Heart left ventricle (tissue), 16 donors: ENCODE measurements at places on chromosomes 5 and 9. TPM values are rescaled to one million over a fixed set of nuclear protein-coding genes. Genes with fewer than 3 reads are reported as not detected.

DNA sequence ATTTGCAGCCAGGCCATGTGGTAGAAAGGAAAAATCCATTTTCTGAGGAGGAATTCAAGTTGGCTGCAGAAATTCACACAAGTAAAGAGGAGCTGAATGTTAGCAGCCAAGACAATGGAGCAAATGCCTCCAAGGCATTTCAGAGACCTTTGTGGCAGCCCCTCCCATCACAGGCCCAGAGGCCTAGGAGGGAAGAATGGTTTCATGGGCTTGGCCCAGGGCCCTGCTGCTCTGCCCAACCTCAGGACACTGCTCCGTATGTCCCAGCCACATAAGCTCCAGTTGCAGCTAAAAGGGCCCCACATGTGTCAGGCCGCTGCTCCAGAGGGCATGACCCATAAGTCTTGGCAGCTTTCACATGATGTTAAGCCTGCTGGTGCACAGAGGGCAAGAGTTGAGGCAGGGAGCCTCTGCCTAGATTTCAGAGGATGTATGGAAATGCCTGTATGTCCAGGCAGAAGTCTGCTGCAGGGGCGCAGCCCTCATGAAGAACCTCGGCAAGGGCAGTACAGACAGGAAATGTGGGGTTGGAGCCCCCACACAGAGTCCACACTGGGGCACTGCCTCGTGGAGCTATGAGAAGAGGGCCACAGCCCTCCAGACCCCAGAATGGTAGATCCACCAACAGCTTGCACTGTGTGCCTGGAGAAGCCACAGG, 144.2 kb upstream of the EPB41L4A start:
- no peak for DNase-seq

DNA sequence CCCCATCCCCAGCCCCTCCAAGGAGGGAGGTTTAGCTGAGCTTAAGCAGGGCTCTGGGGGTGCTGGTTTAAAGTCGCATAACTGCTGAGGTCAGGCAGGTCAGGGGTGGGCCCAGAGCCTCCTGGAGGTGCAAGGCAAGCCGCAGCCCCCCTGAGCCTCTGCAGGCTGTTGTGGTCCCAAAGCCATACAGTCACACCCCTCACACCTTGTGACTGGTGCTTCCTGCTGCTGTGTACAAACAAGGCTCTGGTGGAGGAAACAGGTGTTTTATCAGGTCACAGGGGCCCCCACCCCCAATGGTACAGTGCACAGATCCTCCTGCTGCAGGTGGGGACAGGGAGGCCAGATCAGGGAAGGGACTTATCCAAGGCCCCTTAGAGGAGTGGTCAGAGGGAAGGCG, 8.0 kb downstream of the TCF7 start:
- no peak for DNase-seq

- DNase-seq = no peak
These were observed 20.6 kb downstream of the UGCG start for GRCh38 chr9:111917201-111917600.

The EQTN gene
- not detected for total RNA-seq

DNA sequence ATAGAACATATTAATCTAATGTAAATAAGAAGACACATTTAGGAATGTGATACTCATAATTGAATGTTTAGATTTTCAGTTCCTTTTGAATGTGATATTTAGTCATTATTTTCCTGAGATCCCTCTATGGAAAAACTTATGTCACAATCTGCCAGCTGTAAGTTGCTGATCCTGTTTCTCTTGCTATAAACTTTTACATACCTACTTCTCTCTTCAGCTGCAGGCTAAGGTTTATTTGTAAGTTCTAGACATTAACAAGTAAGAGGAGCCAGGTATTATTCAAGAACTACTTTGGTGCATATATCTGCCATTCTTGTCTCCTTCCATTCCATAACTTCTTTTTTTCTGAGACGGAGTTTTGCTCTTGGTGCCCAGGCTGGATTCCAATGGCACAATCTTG, 462.4 kb downstream of the PRR16 start:
- no peak for DNase-seq

- no peak for DNase-seq
These were observed 258.5 kb downstream of the AGTPBP1 start for GRCh38 chr9:85483208-85483607.

- DNase-seq = no peak
These were observed 7.0 kb upstream of the SPOUT1 start for GRCh38 chr9:128836509-128837145.

DNA sequence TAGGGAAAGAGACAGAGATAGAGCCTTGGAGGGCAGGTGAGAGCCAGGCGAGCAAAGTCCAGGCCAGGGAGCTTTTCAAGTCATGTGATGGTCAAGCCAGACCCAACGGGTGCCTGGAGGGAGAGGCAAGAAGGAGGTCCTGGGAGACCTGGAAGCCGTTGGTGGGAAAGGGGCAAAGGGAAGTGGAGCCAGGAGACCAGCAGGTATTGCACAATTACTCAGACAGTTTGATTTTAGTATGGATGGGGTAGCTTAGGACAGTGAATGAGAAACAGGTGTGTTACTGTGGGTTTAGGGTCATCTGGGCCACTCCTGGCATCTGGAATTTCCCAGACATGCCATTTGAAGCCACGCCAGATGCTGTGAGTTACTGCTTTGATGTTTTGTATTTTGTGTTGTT, 5.1 kb downstream of the SECISBP2 start:
- DNase-seq = no peak

The ROR2 gene
- total RNA-seq = 0.49 TPM

GRCh38 chr9:134784577-134785305, 95.9 kb upstream of the FCN2 start:
- no peak for DNase-seq

GRCh38 chr5:39157701-39158100, 61.7 kb downstream of the FYB1 start:
- DNase-seq = no peak
